ENCODE measurements at places on chromosomes 5 and 9.

DNA sequence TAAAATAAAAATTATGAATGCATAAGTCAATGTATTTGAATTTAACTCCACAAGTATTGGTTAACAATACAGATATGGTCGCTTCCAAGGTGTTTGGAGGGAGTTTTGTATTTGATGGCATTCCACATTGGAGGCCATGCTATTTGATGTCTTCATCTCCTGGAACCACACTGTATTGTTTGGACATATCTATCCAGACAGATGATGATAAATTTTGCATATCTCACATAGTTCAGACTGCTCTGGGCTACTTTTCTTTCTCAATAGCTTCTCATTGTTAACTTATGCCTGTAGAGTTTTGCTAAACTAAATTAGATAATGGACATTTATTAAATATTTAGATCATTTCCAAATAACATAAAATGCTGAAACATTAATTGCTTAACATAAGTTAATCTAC lies 58.0 kb downstream of the CDKN2A start:
- no peak for DNase-seq

DNA sequence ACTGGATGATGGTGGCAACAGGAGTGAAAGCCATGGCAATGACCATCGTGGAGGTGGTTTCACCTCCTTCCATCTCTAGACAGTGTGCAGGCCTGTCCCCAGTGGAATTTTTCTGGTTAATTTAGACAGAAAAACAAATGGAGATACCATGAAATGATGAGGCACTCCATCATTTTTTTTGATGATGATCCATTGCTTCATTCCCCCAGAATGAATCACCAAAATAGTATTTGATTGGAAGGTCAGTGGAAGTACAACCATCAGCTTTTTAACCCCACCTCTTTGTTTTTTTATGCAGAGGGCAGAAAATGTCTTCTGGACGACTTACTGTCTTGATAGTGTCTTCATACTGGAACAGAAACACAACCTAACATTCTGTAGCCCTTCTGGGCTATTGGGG lies 42.6 kb upstream of the ADRA1B start:
- DNase-seq = no peak

DNA sequence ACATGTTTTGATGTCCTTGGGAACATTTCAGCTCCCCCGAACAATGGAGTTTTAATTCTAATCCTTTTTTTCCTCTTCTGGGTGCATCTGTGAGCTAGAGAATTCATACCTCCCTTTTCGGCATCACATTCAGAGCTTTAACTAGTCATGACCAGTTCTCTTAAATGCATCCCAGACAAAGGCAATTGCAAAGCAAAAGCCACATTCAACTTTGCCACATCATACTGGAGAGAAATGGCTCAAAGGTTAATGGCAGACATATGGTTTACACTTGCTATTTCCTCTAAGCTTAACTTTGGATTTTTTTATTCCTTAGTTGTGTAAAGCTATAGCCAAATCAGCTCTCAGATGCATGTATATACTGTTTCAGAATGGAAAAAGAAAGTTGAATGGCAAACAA lies 153.3 kb downstream of the ESM1 start:
- no peak for DNase-seq

DNA sequence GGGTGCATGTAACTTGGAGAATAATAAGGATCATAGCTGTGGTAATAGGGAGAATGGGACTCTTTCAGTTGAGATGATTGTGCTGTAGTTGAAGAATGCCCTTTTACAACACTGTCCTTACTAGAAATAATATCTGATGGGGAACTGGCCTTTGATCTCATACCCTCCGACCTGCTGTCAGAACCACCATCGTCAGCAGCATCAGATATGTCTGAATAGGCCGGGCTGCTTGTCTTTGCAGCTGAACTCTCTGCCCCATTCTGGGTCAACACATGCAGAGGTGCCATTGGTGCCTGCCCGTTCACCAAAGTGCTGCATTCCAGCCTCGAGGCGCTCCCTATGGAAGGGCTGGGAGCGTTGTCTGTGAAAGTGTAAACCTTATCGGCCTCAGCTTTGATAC lies 99.1 kb downstream of the ZNF608 start:
- DNase-seq = no peak

DNA sequence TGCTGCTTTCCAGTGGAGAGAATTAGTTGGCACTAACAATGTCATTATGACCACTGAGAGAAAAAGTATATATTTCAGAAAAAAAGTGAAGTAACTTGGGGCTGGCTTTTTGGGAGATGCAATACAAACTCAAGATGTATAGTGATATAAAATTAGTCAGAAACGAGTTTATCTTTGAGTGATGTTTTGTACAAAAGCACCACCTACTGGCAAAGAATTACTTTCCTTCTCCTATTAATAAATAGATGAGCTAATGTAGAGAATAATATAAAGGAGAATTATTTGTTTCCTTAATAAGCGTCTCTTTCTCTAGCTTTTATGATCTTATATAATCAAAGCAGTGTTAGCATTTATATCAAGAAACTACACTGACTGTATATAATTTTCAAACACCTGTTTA lies 158.8 kb downstream of the MEF2C start:
- no peak for DNase-seq

DNA sequence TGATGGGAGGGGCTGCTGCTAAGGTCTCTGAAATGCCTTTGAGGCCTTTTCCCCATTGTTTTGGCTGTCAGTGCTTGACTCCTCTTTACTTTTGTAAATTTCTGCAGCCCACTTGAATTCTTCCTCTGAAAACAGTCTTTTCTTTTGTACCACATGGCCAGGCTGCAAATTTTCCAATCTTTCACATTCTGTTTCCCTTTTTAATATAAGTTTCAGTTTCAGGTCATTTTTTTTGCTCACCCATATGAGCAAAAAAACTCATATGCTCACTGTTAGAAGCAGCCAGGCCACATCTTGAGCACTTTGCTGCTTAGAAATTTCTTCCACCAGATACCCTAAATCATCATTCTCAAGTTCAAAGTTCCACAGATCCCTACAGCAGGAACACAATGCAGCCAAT lies 234.6 kb upstream of the ADRA1B start:
- no peak for DNase-seq

DNA sequence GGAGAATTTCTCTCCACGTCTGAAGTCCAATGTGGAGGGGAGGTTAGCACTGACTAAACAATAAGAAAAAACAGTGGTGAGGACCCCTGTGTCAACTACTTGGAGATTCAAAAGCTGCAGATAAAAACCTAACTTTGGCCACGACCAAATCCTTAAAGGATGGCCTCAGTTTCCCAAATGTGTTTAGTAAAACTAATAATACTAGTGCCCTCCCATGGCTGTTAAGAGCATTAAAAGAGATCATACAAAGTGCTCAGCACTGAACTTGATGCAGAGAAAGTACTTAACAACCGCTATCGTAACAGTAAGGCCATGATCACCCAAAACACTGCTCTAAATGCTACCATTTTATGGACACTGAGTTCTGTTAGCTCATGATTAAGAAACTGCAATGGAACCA lies 288.4 kb downstream of the EBF1 start:
- DNase-seq = no peak

DNA sequence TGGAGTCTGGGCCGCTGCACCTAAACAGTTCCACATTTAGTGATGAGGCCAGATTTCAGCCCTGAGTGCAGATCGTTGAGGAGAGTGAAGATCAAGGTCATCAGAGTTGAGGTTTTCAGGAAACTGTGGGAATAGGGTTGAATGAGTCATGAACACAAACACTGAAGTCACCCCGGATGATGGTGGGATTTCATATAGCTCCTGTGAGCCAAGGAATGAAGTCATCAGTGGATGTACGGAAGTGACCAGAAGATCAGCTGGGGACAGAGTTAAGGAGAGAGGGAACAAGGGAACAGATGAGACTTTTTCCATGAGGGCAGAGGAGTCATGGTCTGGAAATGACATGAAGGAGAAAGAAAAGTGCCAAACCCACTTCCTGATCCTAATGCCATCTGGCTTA lies 36.5 kb downstream of the PALM2AKAP2 start:
- DNase-seq = no peak

GRCh38 chr9:116998305-116998704 lies 311.2 kb downstream of the TRIM32 start:
- DNase-seq = no peak

DNA sequence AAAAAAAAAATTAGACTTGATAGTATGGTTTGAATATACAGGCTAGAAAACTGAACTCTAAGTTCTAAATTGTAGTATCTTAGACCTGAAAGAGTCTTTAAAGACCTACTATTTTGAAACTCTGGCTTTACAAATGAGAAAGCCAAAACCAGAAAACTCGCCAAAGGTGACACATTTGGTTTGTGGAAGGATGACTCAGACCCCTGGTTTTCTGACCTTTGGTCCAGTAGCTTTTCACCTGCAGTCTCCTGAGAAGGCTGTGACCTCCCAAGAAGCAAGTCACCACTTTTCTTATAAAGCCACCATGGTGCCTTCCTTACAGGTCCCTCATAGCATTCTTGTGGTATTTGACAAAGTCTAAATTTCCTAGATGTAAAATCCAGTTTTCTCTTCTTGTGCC lies 102.1 kb upstream of the CEP78 start:
- DNase-seq = no peak

- no peak for DNase-seq
Observed at GRCh38 chr5:58979090-58979489, 396.2 kb downstream of the RAB3C start.

DNA sequence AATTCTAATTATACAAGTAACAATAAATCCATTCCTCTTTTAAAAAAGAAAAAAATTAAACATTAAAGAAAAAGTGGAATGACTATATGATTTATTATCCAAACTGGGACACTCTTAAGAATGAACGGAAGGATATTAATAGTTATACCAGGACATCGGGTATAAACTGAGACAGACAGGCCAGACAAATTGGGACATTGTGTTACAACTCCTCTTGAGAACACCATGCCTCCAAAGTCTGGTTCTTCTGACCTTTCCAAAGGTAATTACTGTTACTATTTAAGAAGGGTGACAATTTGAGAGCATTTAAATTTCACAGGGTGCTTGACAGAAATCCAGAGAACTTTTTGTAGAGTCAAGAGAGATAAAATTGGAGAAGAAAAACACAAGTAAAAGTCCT lies 132.1 kb upstream of the MARCHF11 start:
- no peak for DNase-seq

GRCh38 chr5:178322736-178323540 lies 90.3 kb upstream of the PHYKPL start:
- no peak for DNase-seq

- DNase-seq = no peak
Observed at GRCh38 chr5:81334304-81335061, 33.1 kb downstream of the ZCCHC9 start.

DNA sequence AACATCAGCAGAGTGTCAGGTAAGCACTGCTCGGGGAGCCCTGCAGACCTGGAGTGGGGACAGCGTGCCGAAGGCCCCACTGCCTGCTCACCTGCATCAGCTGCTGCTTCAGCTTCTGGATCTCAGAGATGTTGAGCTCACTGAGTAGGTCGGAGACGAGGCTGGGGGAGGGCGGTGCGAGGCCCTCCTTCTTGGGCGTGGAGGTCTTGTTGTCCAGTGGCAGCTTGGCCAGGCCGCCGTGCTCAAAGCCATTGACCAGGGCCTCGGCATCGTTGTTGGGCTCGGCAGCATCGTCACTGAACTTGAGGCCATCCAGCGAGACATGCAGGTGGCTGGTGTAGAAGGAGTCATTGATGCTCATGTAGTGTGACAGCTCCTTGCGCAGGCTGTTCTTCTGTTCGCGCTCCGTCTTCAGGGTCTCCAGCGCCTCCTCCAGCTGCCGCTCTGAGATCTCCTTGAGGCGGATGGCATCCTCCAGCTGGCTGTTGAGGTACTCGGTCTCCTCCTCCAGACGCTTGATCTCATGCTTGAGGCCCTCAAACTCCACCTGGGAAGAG lies 44.3 kb downstream of the BICD2 start:
- DNase-seq = no peak

- DNase-seq = no peak
Observed at GRCh38 chr5:146718609-146719008, 159.9 kb downstream of the PPP2R2B start.

- DNase-seq = no peak
Observed at GRCh38 chr9:128141604-128142003, 7.6 kb upstream of the LCN2 start.

GRCh38 chr9:109497226-109498153 lies 617 bp downstream of the PTPN3 start:
- DNase-seq = no peak

GRCh38 chr5:170538696-170539586 lies 35.1 kb downstream of the KCNIP1 start:
- DNase-seq = no peak

DNA sequence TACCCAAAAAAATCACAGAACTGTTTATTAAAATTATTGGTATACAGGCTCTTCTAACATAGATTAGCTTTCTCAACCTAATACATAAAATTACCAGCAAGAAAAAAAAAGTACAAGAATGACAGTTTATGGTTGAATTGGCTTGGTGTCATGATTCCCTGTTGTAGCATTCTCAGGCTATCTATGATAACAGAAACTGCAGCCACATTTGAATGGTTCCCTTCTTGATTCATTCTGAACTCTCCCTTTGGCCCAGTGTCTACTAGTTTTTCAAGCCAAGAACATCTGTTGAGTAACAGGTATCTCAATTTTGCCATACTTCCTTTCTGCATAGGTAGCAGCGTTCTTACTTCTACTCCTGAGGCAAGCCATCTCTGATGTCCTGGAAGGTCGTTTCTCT lies 3.0 kb downstream of the SPIN1 start:
- DNase-seq = no peak

DNA sequence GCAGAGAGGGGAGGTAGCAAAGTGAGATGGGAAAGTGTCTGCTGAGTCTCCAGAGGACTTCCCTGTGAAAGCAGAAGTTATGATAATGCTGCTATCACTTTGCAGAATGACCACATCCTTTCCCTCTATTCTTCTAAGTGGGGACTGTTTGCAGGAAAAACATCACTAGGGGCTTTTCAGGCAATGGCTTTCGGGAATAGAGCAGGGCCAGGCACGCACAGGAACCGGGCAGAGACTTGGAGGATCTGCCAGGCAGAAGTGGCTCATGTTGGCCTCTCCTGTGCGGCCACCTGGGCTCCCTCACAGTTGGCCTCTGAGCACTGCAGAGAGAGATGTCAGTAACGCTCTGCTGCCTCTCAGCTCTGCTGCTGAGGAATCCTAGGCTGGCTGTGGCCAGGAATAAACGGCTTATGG lies 214.7 kb downstream of the MAST4 start:
- no peak for DNase-seq

Measured in NCI-H1436 treated with DMSO at 0.1 percent for 48 hours (cell line).